ENCODE measurements at places on chromosomes 2 and 18.

GRCh38 chr18:5294457-5295230, 882 bp downstream of the ZBTB14 start:
- DNase-seq, result peak; percentile 19

DNA sequence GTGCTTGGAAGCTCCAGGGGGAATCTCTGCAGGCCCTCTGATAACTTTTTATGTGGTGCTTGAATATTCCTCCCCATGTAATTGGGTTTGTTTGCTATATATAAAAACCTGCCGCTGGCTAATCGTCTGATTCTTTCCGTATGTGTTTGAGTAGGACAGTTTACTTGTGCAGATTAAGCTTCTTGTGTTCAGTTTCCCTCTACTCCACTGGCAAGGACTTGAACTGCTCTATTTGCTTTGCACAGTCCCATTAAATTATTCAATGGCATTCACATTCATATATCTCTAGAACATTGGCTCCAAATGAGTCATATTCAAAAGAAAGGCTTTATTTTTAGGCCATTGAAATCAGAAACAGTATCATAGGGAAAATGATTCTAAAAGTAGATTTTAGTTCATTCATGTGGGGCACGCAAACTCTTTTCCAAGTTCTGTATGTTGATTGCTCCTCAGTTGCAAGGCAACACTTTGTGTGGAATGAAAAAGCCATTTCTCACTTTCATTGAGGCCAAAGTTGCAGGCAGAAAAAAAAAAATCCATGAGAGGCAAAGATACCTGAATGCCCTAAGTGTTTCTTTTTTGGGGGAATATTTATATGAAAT, 1682.3 kb upstream of the PIK3C3 start:
- no peak for DNase-seq

DNA sequence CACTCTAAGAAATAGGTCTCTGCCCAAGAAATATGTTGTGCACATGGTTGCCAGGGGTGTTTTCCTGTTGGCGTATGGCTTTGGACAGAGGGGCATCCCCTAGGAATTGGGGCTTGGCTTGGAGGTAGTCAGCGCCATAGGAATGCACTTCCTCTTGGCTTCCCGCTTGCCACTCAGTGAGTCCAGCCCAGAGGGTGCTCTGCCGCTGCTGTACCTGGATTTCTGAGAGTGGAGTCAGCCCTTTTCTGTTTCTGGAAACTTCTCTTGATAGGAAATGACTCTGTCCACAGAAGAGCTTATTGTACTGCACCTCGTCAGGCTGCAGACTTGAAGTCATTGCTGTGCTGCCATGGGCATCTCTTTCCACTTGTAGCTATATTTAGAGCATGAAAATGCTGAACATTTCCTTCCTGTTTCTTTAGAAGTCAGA, 116.7 kb upstream of the MGAT5 start:
- DNase-seq, result no peak

DNA sequence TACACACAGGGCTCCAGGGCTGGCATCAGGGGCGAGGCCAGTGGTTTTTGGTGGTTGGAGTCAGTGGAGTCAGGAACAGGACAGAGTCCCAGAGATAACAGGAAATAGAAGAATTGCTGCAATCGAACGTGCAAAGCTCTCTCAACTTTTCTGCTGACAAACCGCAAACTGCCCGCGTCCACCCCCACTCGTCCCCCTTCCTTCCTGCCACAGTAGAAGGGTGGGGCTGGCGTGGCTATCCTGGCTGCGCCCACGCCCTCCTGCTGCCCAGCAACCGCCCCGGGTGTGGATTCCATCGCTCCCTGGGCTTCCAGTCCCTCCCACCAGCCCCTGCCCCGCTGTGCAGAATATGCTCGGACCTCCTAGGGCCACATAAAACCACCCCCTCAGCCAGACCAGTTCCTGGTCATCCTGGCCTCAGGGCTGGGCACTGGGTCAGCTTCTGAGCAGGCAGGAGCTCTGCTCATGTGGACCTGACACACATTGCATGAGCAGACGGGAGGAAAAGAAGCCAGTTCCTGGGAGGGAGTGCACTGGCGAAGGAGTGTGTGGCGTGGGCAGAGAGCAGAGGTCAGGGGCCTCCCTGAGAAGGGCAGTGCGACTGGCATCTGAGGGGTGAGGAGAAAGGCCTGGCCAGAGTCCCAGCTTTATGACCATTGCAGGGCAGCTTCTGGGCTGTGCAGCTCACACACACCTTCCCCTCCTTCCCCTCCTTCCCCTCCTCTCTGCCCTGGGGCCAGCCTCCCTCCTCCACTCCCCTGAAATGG, 85.4 kb upstream of the ATG16L1 start:
- no peak for DNase-seq

DNA sequence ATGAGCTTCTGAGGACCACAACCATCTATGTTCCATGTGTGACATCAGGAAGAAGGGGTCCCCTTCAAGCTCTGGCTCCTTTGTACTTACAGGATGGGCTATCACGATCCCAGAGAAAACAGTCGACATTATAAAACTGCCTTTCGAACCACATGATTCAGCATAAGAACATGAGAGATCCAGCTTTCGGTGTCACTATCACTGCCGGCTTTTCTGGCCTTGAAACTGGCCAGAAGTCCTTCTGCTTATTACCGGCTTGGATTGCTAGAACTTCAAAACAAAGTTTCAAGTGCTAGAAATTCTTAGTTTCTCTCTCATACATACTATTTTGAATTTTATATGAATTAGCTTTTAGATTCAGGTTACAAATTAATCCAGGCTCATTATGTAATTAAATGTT, 138.9 kb downstream of the PID1 start:
- no peak for DNase-seq

GRCh38 chr2:137254052-137254451, 488.7 kb downstream of the THSD7B start:
- no peak for DNase-seq

DNA sequence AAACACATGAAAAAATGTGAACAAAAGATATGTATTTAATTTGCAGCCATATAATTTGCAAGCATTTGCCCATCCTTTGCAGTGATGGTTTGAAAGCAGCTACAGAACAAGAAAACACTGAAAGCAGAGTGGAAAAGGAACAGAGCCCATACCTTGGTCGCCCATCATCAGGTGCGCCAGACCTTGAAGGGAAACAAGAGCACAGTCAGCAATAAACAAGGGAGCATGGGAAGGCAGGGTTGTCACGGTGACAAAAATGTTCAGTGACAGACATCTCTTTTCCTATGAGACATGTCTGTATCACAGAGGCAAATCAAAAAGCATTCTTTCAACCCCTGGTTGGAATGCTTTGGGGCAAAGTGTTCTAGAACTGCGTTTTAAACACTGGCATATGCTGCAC, 109.4 kb downstream of the NRXN1 start:
- DNase-seq, result no peak

GRCh38 chr2:158321264-158321663, 135.3 kb downstream of the CCDC148 start:
- DNase-seq, result no peak

DNA sequence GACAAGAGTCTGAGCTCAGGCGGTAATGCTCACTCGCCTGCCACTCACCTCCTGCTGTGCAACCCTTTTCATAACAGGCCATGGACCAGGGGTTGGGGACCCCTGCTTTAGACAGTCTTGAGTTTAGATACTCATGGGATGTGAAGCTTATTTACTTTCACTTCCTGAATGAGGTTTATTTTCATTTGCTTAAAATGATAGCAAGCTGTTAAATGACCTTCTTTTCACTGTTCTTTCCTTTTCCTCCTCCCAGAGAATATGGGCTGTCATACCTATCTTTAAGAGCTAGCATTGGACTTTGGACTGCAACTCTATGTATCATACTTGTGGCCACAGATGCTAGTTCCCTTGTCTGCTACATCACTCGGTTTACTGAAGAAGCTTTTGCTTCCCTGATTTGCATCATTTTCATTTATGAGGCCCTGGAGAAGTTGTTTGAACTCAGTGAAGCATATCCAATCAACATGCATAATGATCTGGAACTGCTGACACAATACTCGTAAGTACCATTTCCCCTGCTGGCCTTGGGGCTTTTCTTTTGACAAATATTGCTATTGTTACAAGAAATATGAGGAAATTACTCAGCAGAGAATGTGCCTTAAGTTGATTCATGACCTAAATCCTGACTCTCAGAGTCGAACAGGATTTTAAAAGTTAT, 168.5 kb downstream of the DPP4 start:
- DNase-seq, result no peak

DNA sequence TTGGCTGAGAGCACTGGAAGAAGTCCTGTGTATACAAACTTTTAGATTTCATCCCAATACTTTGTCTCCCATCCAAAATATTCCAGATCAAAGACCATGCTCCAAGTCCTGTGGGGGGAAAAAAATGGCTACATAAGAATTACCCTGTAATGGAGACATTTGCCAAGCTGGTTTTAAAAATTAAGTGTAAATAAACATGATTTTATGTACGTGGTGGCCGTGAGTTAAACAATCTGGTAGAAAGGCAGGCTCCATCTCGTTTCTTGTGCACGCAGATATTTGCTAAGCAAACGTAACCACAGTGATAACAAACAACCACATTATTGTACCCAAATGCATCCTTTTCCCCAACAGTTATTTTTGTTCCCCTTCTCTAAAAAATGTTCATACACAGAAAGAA, 176.4 kb downstream of the ZNF516 start:
- no peak for DNase-seq
